ENCODE measurements at places on chromosomes 1 and 21.

GRCh38 chr1:14955976-14956375, 197.6 kb upstream of the TMEM51 start:
- DNase-seq = no peak

DNA sequence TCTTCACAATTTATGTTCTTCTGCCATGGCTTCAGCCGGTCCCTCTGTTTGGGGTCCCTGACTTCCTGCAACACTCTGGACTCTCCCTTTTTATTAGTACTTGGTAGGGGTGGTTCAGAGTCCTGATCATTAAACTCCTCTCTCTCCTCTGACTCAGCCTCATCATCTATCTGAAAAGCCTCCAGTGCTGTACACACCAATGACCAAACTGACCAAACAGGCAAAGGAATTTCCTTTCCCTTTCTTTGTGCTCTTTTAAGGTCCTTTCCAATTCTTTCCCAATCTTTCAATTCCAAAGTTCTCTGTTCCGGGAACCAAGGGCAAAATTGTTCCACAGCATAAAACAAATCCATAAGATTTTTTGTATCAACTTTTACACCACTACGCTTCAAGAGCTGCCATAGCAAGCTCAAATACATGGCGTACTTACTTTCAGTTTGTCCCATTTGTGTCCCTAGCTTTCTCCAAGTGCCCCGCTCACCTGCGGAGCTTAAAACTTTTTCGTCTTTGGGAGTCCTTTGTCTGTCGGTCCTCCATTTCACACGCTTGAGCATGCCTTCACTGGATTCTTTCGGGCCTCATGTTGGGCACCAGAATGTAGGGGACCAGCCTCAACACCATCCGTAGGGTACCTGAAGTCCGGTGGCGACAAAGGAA, 9.6 kb downstream of the DAP3 start:
- no peak for DNase-seq

DNA sequence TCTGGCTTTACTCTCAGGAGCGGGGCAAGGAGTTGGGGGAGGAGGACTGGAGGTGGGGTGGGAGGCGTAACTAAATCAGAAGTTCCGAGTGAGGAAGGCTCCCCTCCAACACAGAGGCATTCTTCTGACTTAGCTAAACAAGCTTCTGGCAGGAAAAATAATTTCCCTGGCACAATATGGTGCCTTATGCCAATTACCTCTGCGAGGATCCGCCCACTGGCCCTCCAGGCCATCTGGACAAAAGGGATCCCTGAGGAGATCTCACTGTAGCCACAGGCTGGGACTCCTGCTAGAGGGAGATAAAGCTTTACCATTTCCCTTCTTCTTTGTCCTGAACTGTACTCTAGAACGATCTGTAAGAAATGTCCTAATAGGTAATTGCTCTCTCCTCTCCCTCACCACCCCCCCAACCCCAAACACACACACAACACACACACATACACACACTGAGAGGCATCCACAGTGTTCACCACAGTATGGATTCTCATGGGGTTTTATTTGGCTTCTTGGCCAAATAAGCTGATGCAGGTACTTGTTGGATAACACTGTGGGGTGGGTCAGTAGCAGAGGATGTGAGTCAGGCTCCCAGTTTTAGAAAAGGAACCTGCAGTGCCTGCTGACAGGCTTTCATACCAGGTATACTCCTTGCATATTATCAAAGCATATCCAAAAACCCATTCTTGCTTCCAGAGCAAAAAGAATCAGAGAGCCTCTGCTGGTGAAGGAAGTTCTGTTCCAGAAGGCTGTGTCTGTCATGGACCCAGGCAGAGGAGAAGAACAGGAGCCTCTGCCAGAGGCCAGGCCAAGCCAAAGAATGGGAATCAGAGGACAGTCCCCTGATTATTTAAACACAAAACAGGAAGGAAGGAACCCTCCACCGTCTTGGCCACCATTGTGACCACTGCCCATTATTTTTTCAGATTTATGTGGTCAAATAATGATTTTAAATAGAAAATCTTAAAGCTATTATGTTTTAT, 169.1 kb downstream of the C1orf21 start:
- no peak for DNase-seq

- DNase-seq = no peak
Observed at GRCh38 chr1:3869751-3870301, 12.6 kb downstream of the DFFB start.

GRCh38 chr1:42002220-42002619, 83.5 kb upstream of the HIVEP3 start:
- DNase-seq = no peak

GRCh38 chr1:53608676-53609075, 130.3 kb downstream of the GLIS1 start:
- DNase-seq = no peak

DNA sequence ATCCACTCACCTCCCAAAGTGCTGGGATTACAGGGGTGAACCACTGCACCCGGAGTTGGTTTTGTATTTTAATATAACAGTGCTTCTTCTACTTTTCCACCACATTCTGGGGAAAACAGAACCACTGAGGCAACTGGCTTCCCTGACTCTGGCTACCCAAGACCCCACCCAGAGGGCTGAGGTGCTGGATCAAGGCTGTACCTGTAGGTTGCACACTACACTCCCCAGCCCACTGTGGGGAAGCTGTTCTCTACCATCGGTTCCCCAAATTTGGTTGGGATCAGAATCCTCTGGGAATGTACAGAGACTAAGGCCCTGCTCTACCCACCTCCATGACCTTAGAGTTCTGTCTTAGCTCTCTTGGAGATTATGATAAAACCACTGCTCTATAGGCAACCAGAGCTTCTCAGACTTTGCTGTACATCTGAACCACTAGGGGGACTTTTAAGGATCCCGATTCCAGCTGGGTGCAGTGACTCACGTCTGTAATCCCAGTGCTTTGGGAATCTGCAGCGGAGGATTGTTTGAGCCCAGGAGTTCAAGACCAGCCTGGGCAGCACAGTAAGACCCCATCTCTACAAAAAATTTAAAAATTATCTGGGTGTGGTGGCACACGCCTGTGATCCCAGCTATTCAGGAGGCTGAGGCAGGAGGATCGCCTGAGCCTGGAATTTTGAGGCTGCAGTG, 51.6 kb downstream of the GNG4 start:
- no peak for DNase-seq

DNA sequence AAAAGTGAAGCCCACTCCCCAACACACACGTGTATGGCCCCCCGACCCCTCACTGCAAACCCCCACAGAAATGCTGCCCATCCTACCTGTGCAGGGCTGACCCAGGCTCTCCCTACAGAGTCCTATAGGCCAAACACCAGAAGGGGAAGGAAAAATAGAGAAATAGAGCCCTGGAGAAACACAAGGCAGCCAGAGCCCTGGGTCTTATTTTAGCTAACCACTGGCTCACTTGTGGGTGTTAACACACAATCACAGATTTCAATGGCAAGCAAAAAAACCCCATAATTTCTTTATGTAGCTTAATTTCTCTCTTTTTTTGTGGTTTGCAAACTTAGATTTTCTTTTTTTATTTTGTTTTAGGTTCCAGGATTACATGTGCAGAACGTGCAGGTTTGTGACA, 989 bp upstream of the PIGR start:
- no peak for DNase-seq

DNA sequence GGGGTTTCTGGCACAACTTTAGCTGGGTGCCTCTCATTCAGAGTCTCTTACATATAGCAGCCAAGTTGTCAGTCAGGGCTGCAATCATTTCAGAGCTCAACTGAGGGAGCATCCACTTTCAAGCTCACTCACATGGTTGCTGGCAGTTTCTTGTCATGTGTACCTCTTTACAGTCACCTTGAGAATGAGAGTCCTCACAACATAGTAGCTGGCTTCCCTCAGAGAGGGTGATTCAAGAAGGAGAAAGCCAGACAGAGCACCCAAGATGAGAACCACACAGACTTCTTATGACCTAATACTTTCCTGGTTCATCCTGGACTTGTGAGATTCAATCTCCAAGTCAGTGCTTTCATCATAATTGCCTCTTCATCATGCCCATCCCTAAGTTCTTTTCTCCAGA, 57.2 kb downstream of the DPT start:
- no peak for DNase-seq

DNA sequence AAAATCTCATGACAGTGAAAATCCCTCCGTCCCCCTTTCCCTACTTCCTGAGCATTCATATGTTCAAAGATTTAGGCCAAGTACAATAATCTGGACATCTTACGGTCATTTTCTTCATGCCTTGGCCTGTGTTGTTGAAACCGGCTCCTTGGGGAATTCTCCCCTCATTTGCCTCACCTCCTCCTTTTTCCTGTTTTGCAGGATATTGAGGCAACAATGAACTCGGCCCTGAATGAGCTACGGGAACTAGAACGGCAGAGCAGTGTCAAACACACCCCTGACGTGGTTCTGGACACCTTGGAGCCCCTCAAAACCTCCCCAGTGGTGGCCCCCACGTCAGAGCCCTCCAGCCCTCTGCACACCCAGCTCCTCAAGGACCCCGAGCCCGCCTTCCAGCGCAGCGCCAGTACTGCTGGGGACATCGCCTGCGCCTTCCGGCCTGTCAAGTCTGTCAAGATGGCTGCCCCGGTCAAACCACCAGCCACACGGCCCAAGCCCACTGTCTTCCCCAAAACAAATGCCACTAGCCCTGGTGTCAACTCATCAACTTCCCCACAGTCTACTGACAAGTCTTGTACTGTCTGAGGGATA, 9.3 kb upstream of the IKBKE start:
- no peak for DNase-seq

- no peak for DNase-seq
Observed at GRCh38 chr1:87629673-87630072, 301.0 kb downstream of the LMO4 start.

DNA sequence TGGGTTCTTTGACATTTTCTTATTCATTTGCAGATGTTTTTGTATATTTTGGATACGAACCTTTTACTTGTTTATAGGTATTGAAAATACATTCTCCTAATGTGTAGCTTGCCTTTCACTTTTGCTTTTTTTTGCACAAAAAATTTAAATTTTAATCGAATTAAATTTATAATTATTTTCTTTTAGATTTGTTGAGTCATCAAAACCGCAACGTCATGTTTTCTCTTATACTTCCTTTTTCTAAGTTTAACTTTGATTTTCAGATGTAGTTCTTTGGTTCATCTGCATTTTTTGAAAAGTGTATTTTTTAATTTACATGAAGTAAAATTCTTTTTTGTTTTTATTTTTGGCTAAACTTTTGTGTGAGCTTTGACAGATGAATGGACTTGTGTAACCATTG, 243.7 kb upstream of the DPYD start:
- DNase-seq = no peak

DNA sequence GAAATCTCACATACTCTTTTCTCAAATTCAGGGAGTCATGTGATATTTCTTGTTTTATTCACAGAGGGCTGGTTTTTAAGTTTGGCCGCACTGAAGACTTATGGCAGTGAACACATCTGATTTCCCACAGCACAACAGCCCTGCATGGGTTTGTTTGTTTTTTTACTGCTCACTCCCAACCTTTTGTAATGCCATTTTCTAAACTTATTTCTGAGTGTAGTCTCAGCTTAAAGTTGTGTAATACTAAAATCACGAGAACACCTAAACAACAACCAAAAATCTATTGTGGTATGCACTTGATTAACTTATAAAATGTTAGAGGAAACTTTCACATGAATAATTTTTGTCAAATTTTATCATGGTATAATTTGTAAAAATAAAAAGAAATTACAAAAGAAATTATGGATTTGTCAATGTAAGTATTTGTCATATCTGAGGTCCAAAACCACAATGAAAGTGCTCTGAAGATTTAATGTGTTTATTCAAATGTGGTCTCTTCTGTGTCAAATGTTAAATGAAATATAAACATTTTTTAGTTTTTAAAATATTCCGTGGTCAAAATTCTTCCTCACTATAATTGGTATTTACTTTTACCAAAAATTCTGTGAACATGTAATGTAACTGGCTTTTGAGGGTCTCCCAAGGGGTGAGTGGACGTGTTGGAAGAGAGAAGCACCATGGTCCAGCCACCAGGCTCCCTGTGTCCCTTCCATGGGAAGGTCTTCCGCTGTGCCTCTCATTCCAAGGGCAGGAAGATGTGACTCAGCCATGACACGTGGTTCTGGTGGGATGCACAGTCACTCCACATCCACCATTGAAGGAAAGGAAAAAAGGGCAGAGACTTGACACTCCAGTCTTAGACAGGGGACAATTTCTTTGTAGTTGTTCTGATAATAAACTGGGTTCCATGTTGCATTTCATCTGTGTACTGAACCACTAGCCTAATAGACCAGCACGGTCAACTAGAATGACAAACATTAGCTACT, 22.8 kb downstream of the TMEM50A start:
- no peak for DNase-seq

GRCh38 chr1:234226113-234226818, 147.0 kb upstream of the COA6 start:
- no peak for DNase-seq

DNA sequence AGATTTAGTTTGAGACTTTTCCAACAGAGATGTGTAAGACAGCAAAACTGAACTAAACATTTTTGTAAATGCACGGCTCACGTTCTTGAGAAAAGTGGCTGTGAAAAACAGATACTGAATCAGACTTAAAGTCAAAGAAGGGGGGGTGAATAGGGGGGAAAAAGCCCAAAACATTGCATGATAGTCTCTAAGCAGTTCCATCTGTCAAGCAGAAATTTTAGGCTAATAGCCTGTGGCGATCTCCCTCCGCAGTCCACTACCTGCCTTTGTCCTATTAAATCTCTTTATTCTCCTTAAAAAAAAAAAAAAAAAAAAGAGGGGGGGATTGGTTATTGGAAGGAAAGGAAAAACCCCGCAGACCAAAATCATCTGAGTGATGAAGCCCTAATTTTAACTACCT, 217.6 kb upstream of the NFIA start:
- no peak for DNase-seq

GRCh38 chr1:30049748-30050296, 673.6 kb downstream of the MATN1 start:
- no peak for DNase-seq

DNA sequence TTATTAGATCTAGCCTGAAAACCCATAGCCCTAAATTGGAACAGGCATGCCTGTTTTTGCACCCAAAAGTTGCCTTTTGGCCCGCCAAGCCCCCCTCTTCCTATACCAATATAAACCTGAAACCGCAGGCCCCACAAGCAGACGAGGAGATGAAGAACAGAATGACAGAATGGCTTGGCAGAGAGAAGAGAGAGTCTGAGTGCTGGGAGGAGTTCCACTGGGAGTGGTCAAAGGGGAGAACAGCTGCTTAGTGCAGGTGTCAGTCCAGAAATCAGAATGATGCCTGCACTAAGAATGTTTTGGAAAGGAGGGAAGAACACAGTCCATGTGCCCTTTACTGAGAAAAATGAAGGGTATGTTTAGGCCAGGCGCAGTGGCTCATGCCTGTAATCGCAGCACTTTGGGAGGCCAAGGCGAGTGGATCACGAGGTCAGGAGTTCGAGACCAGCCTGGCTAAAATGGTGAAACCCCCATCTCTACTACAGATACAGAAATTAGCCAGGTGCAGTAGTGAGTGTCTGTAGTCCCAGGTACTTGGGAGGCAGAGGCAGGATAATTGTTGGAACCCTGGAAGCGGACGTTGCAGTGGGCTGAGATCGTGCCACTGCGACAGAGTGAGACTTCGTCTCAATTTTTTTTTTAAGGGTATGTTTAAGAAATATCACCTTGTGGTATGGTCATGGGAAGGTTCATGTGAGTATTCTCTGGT, 9.4 kb downstream of the DYRK1A start:
- DNase-seq = no peak

GRCh38 chr21:35873441-35873840, 186.9 kb downstream of the SETD4 start:
- DNase-seq = no peak

- no peak for DNase-seq
Observed at GRCh38 chr21:14263879-14264278, 47.9 kb downstream of the RBM11 start.
